ENCODE measurements at places on chromosomes 7 and 10.

GRCh38 chr7:50470250-50471163 lies 20.4 kb upstream of the FIGNL1 start:
- DNase-seq = no peak

- DNase-seq = peak; percentile 33
Measured at GRCh38 chr7:76354516-76354915, 4.3 kb downstream of the YWHAG start.

GRCh38 chr10:110778211-110778610 lies 93.5 kb upstream of the PDCD4 start:
- no peak for DNase-seq

DNA sequence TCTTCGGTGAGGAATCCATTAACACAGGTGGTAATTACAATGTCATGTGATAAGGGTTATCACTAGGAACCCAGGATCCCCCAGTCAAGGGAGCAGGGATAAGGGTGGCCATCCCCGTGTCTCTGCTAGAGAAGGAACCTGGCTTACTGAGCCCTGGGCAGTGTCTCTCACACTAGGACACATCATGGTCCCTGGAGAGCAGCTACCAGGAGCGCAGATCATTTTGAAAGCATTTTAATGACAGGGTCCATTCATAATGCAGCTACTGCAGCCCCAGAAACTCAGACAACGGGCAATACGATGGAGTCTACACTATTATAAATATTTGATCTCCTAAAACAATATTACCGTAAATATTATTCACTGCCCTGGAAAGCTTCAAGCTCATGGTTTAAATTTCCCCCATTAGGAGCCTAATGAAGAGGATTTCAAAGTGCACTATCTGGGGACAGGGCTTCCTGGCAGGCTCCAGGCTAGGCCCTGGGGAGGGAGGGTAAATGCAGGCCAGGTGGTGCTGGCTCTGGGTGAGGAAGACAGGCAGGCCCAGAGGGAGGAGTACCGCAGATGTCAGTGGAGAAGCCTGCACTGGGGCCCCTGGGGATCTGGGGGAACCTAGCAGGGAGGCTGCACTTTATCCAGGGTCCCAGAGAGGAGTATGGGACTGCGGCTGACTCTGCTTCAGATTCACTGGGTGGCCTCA lies 52.6 kb upstream of the LOXL4 start:
- no peak for DNase-seq

DNA sequence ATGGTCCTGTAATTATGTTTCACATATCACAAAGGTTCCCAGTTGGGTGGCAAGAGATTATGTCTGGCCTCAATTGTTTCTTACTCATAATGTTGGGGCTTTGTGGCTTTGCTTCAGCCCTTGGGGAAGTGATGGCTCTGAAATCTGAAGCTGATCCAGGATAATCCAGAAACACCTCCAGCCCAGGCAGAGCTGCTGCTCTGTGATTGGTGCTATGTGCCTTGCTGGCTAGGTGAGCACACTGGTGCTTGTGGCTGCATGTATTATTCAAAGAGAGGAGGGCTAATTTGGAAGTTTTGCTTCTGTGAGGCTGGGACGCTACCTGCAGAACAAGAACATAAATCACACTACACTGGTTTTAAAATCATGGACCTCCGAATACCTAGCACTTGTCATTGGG lies 346.6 kb upstream of the MGMT start:
- no peak for DNase-seq

- DNase-seq = no peak
Measured at GRCh38 chr7:120334475-120334874, 61.5 kb downstream of the KCND2 start.

GRCh38 chr7:158646766-158647474 lies 57.7 kb downstream of the NCAPG2 start:
- DNase-seq = no peak

GRCh38 chr7:154776350-154776749 lies 226.6 kb downstream of the PAXIP1 start:
- no peak for DNase-seq

DNA sequence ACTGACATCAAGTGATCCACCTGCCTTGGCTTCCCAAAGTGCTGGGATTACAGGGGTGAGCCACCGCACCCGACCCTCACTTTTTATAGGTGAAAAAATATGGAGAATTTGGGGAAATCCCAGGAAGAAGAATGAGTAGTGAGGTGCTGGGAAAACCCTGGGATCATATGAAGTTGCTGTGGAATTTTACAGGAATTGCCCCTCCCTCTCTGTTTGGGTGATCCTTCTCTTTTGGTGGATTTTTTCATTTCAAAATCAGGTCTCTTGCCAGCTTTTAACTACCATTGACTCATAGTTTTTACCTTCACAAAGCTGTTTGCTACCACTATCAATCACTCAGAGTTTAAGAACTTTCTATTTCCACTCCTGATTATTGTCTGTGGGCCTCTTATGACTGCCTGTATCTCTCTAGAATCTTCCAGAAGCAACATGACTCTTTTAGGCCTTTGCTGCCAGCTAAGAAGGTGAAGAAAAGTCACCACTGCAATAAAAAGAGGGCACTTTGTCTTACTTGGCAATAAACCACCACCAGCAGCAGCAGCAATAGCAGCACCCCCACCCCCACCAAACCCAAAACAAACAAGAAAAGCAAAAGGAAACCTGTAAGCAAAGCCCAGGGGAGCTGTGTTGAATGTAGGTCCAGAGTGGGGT lies 4.0 kb upstream of the GIMAP8 start:
- peak; percentile 24 for DNase-seq

- DNase-seq = no peak
Measured at GRCh38 chr10:61047081-61047480, 103.1 kb upstream of the RHOBTB1 start.

GRCh38 chr10:75021379-75022249 lies 89.8 kb upstream of the SAMD8 start:
- no peak for DNase-seq

- no peak for DNase-seq
Measured at GRCh38 chr7:25189197-25189596, 39.1 kb downstream of the NPVF start.

DNA sequence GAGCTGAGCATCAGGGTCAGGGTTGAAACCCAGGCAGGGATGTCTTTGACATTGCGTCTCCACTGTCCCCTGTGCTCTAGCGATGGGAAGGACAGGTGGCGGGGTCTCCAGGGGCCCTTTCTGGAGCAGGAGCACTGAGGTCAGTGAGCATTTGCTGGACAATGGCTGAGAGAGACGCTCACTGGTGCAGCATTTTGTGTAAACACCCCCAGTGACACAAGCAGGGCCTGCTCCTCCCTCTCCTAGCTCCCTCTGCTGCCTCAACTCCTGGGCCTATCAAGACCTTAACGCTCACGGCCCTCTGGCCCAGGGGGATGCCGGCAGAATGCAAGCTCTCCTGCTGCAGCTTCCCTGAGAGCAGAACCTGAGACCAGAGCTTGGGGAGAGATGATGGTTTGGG lies 17.4 kb upstream of the INMT start:
- no peak for DNase-seq

- DNase-seq = no peak
Measured at GRCh38 chr7:707296-708000, 19.1 kb upstream of the DNAAF5 start.

DNA sequence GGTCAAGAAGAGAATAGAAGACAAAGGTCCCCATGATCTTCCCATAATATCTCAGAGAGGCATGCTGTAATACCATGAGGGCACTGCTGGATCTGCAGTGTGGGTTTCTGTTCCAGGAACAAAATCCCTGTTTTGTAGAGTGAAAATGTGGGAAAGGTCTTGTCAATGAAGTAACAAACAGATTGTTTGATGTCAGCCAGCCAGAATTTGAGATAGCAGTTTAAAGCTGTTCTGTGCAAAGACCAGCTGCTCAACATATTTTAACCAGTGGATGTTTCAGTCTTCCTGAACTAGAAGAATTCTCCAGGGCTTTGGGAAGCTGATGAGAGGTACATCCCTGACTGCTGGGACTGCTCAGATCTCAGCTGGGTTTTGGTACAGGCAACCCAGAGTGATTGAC lies 1012.5 kb downstream of the DNAJB9 start:
- DNase-seq = no peak

- no peak for DNase-seq
Measured at GRCh38 chr10:86203162-86203905, 163.3 kb downstream of the GRID1 start.

DNA sequence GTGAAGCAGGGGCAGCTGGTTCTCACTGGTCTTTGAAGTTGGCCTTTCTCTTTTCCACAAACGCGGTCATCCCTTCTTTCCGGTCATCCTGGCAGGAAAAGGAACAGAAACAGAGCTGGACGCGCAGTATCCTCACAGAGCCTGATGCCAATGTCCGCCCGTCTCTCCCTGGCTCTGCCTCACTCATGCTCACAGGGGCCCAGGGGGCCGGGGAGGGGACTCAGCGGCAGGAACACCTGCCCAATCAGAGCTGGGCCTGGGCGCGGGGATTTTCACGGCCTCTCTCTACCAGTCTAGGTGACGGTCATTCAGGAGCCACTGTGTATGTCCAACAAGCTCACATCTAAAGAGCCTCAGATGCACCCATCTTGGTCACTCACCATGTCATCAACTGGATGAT lies 5.0 kb upstream of the FUOM start:
- DNase-seq = no peak

DNA sequence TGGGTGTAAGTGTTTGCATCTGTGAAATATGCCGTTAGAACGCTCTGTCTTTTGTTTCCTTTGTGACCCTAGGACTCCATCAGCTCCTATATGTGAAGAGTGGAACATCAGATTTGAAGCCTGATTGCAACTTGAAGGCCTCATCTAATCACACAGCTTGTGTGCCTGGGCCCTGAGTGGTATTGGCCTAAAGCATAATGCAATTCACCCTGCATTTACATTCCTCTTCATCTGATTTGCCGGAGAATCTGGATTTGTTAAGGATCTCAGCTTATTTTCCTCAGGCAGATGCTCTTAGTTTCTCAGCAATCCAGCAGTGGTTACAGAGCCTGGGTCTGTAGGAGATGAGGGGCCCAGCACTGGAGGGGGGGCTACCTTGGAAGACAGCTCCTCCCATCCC lies 183.2 kb upstream of the ITGB1 start:
- no peak for DNase-seq

DNA sequence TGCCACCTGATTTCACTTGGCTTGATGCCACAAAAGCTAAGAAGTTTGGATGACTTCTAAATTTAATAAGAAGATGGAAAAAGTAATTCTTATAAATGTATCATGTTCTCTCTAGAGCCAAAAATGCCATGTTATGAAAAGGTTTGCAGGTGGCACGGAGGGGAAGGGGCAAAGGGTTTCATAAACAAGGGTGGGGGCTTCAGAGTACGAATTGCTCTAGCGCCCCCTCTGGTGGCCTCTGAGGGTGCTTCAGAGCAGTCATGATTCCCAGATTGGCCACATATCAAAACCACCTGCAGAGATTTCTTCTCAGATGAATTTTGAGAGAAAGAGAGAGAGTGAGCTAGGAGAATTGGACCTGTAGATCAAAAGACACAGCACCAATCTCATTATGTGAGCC lies 208.6 kb upstream of the YAE1 start:
- DNase-seq = no peak

GRCh38 chr10:102710609-102711008 lies 3.6 kb downstream of the ARL3 start:
- no peak for DNase-seq

DNA sequence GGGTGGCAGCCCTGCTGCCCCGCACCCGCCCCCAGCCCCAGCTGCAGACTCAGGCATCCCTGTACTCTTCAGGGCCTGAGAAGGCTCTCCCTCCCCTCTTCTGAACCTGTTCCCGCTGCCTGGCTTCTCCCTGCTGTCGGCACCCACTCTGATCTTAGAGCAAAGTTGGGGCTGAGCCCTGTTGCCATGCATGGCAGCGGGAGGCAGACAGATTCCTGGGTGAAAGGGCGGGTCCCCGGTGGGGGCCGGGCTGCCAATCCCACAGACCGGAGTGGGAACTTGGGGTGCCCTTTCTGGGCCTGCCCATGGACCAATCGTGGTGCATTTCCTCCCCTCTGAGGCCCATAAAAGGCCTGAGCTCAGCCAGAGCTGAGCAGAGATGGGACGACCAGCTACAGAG lies 80.7 kb downstream of the SPDYE5 start:
- no peak for DNase-seq

GRCh38 chr7:9891056-9891455 lies 1082.6 kb upstream of the PHF14 start:
- DNase-seq = no peak

DNA sequence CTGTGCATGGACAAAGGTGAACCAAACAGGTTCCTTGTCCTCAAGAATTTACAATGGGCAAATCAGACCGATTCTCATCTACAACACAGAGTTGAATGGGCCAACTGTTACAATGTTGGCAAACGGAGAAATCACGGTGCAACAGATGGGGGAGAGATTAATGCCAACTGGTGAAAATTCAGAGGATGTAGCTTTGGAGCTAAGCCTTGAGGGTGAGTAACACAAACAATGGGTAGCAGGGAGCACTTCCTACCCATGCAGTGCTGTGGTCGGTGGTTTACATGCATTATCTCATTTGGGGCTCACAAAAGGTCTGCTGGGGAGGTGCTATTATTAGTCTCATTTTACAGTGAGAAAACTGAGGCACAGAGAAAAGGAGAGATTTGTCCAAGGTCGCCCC lies 902 bp upstream of the NFE2L3 start:
- peak; percentile 38 for DNase-seq

GRCh38 chr7:4437916-4438315 lies 244.2 kb upstream of the FOXK1 start:
- DNase-seq = no peak

- no peak for DNase-seq
Measured at GRCh38 chr10:29961351-29961750, 98.0 kb downstream of the JCAD start.

DNA sequence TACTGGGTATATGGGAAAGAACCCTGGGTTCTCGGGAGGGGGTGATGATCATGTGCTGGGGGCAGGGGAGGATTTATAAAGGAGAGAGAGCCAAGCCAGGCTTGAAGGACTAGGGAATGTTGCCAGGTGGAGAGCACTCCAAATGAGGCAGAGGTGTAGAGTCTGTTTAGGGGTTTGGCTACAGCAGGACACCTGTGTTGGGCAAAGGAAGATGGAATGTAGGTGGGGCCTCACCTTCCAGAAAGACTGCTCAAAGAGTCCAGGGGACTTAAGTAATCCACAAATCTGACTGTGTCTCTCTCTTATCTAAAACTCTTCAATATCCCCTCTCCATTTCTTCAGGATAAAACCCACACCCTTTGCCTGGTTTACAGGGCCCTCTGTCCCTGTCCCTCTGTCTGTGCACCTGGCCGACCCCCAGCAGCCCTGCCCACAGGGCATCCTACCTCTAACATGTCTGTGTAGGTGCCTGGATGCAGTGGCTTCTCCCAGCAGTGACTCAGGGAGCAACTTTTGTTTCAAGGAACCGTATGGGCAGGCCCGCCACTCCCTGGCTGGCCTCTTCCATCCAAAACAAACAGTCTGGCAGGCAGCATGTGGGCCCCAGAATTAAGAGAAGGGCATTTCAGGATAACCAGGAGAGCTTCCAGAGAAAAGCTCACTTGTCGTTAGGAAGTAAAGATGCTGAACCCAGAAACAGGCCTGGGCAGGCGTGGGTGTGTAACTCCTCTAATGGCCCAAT lies 10.6 kb upstream of the PLEKHA1 start:
- no peak for DNase-seq

GRCh38 chr10:71836596-71836974 lies 14.5 kb downstream of the PSAP start:
- DNase-seq = peak; percentile 66

Data from pons (tissue), 1 donor.